Cardiac septum (tissue), 1 donor: ENCODE measurements at places on chromosomes 1 and 21.

DNA sequence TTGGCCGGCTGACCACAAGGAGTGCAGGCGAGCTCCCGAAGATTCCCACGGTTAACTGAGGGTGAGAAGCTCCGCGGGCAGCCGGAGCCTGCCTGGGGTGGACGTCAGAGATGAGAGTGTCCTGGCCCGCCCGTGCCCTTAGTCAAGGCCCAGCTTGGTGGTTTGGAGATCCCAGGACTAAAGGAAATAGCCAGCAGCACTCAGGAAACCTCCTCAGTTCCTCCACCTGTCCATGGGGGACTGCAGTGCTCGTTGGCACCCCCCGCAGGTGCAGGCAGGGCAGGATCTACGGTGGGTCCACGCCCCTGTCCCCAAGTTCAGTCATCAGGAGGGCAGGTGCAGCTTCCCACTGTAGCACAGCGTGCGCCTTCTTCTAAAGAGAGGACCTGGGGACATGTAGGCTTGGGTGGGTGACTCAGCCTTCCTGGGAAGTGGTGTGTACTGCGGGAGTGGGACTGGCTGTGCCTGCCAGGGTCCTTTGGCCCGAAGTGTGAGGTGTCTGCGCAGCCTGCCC is 32.5 kb downstream of the SLX9 start:
- no peak for DNase-seq

GRCh38 chr1:1748686-1749321 is 24.6 kb upstream of the CDK11A start:
- no peak for DNase-seq

GRCh38 chr1:32051706-32052105 is 21.0 kb upstream of the TMEM39B start:
- no peak for DNase-seq

DNA sequence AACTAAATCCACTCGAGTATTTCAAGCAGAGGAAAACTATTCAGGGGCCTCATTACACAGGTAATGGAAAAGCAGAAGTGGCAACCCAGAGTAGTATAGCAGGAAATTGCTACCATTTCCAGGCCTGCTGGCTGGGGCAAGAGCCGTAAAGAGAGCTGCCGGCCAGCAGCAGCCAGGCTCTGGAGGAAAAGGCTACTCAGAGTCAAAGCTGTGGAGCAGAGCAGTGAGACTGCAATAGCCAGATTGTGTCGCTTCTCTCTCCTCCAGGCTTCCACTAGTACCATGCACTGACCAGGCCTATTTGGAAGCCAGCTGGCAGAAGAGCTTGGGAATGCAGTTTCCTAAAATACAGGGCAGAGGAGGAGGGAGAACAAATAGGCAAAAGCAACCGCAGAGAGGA is 155.5 kb downstream of the OMA1 start:
- DNase-seq, result no peak

DNA sequence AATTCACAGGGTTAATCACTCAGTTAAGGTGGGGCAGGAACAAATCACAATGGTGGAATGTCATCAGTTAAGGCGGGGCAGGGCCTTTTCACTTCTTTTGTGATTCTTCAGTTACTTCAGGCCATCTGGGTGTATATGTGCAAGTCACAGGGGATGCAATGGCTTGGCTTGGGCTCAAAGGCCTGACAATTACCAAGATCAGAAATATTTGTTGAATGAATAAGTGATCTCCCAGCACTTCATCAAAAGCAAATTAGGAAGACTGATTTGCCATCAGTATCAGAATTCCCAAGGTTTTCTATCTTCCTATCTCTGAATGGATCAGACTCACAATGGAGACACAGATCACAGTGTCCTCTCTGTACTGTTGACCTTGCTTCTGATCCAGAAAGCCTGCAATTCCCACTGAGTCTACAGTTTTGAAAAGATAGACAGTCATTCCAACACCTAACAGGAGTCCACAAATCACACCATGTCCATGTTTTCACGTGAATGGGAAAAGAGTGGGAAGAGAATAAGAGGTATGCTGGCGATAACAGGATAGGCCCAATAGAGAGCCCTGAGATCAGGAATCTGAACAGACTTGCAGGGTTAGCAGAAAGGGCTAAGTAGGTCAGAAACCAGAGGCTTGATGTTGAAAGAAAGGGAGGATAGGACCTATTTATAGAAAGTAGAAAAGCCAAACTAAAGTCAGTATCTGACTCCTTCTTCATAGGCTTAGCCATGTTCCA is 75.3 kb downstream of the KCNK1 start:
- no peak for DNase-seq

GRCh38 chr1:67555461-67556296 is 125.5 kb upstream of the SERBP1 start:
- no peak for DNase-seq

DNA sequence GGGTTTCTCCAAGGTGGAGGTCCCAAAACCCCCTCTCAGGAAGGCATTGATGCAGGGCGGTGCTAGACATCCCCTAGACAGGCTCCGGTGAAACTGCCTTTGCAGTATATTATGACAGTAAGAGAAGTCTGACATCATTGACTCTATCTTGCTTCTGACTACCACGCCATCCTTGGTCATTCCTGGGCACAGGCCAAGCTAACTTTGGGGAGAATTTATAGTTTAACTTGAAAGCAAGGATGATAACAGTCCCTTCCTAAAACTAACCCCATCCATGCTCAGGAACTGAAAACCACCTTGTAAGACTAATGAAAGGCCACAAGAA is 30.3 kb downstream of the RSPH1 start:
- peak; percentile 41 for DNase-seq

- no peak for DNase-seq
Measured at GRCh38 chr1:19317126-19317910, 5.2 kb downstream of the SLC66A1 start.

- DNase-seq, result no peak
Measured at GRCh38 chr21:38486221-38486620, 12.1 kb downstream of the ERG start.

DNA sequence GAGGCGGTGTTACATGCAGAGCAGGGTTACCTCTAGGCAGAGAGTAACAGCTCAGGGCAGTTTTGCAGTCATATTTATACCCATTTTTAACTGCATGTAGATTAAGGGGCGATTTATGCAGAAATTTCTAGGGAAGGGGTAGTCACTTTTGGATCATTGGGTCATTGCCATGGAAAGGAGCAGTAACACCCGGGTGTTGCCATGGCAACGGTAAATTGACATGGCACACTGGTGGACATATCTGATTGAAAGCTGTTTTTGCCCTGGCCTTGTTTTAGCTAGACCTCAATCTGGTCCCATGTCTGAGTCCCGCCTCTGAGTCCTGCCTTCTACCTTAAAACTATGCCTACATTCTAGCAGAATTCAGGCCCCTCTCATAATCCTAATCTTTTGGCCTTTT is 11.8 kb upstream of the USP1 start:
- DNase-seq, result no peak

- DNase-seq, result no peak
Measured at GRCh38 chr21:42490720-42491119, 5.3 kb downstream of the RSPH1 start.

GRCh38 chr1:56133522-56134472 is 445.6 kb downstream of the PLPP3 start:
- DNase-seq, result no peak

- no peak for DNase-seq
Measured at GRCh38 chr1:6262555-6263420, 1.9 kb upstream of the GPR153 start.

- peak; percentile 91 for DNase-seq
Measured at GRCh38 chr1:12142891-12143630, 23.7 kb upstream of the TNFRSF1B start.

GRCh38 chr1:202501281-202501680 is 152.8 kb downstream of the PPP1R12B start:
- no peak for DNase-seq

GRCh38 chr1:19762175-19762779 is 37.4 kb downstream of the TMCO4 start:
- DNase-seq, result no peak

DNA sequence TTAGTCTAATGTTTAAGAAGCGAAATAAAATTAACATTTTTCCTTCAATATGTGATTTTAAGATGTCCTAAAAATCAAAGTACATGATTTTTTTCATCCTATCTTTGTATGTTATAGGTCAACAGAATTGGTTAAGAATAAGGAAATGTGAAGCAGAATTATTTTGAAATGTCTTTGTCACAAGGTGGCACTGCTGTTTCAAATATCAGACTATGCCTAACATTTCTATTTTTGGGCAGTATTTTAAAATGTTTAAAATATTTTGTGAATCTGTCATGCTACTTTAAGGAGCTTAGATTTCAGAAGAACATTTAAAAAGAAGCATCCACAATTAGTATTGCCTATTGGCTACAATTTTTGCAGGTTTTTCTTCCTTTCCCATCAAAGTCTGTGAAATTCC is 38.7 kb downstream of the AMY1C start:
- no peak for DNase-seq

GRCh38 chr21:38639571-38640354 is 141.5 kb upstream of the ERG start:
- DNase-seq, result no peak

- DNase-seq, result no peak
Measured at GRCh38 chr1:83970114-83970513, 28.8 kb downstream of the TTLL7 start.

GRCh38 chr1:172125250-172125649 is 284.0 kb downstream of the DNM3 start:
- no peak for DNase-seq

- no peak for DNase-seq
Measured at GRCh38 chr21:34782506-34783360, 113.9 kb downstream of the CLIC6 start.

GRCh38 chr1:153498746-153499145 is 37.0 kb downstream of the S100A6 start:
- no peak for DNase-seq

GRCh38 chr1:112731451-112731850 is 16.3 kb upstream of the PPM1J start:
- DNase-seq, result no peak

GRCh38 chr1:183025782-183026774 is 2.9 kb downstream of the LAMC1 start:
- no peak for DNase-seq

DNA sequence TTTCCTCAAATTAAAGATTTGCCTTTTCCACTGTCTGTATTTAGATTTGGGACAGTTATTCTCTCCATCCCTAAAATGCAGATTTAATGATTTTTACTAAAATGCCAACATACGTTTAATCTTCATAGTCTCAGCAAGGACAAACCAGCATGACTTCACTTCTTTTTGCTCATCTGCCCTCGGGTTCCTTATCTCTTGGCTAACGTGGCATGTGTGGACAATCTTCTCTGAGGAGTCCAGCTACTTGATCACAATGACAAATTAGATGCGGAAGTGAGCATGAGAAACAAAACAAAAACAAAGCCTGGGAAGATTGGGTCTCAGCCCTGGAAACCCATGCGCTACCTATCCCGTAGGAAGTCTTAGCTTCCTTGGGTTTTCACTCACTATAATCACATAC is 1.0 kb downstream of the MRAP start:
- no peak for DNase-seq

DNA sequence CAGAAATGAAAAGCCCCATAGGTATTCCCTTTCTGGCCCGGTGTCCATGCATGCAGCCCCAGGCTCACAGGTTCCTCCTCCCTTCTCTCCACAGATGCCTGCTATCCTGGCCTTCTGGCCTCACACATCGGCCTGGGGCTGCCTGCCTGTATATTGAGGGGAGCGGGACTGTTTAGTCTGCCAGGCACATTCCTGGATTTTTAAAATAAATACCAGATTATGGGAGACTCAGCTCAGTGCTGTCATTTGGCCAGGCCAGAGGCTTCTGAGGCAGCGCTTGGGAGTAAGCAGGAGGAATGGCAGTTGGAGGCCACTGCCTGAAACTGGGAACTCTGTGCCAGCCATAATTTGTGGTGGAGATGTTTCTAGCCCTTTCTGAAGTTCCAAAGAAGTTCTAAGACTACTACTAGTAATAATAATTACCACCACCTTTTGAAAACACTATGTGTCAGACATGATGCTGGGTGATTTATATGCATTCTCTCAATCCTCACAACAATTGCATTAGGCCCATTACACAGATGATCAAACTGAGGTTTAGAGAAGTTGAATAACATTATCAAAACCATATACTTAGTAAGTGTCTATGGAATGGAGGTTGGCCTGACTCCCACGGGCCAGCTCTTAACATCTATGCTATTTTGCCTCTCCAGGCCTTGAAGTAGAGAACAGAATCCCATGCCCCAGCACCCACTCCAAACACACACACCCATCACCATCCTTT is 107.6 kb downstream of the PLXNA2 start:
- DNase-seq, result no peak

GRCh38 chr1:168637350-168637991 is 61.1 kb downstream of the XCL1 start:
- DNase-seq, result no peak

- no peak for DNase-seq
Measured at GRCh38 chr1:214494706-214495105, 56.7 kb downstream of the PTPN14 start.

DNA sequence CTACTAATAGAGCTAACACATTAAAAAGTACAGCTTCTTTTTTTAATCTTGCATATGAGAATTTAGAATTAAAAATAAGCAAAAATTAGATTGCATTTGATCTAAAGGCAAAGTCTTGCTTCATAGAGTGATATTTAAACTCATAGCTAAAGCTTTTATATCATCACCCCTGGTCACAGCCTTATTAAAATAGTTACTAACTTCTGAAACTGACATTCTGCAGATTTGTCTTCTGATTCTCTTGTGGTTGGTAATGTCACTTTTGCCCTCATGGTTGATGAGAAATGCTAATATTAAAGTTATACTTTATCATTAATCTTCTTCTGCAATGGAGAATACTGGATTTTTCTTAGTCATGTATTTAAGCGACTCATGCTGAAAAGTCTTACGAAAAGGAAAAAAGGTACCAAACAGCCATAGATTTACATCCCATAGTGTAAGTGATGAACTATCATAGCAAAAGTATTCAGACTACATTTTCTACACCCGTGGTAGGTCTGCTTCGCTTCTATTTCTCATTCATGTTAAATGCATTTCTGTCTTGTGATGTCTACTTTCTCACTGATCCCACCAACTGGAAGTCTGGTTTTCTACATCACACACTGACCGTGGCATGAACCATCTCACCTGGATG is 330.5 kb upstream of the B3GALT2 start:
- DNase-seq, result no peak

GRCh38 chr1:211524521-211524920 is 32.6 kb upstream of the RD3 start:
- no peak for DNase-seq

GRCh38 chr1:97427371-97427770 is 493.5 kb downstream of the DPYD start:
- no peak for DNase-seq

DNA sequence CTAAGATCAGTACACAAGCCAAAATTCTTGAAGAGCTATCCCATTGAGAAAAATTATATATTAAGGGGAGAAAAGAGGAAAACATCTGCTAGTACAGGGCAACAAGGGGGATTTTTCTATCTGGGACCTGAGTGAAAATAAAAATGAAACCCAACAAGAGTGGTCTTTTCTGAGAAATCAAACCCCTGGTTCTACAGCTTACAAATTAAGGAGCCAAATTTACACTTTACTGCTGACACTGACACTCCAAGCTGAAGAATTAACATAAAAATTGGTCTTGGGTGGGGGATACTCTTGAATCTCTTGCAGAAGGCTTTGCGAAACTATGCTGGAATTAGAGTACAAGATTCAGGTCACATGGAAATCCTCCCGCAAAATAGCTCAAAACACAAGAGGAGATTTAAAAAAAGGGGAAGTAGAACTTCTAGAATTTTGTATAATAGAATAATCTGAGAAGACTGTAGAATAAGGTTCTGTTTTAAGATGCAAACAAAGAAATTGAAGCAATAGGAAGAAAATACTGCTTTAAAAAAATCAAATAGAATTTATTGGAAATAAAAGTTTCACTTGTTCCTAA is 32.1 kb upstream of the HSPA13 start:
- no peak for DNase-seq

GRCh38 chr1:172394141-172394751 is 26.2 kb upstream of the C1orf105 start:
- DNase-seq, result no peak
